AG10803 (cell line): ENCODE measurements at places on chromosomes 1 and 21.

- no peak for DNase-seq
Observed at GRCh38 chr1:212021563-212021962, 13.8 kb downstream of the INTS7 start.

- DNase-seq = peak; percentile 66
Observed at GRCh38 chr1:215056584-215056983, 26.0 kb upstream of the KCNK2 start.

DNA sequence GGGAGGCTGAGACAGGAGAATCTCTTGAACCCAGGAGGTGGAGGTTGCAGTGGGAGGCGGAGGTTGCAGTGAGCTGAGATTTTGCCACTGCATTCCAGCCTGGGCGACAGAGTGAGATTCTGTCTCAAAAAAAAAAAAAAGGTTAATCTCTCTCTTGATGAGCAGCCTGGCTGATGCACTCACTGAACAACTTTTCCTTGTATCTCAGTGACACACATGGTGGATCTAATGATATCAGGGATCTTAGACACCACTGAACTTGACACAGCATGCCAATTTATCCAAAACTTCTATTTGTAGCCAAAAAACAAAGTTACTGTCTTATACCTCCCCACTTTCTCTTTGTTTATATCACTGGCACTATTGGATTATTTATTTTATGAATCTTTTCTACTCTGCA, 16.2 kb downstream of the RHBDL2 start:
- DNase-seq = no peak

- DNase-seq = peak; percentile 28
Observed at GRCh38 chr1:20376880-20377494, 86.3 kb downstream of the VWA5B1 start.

- DNase-seq = peak; percentile 29
Observed at GRCh38 chr1:172339842-172340241, 80.6 kb upstream of the C1orf105 start.

DNA sequence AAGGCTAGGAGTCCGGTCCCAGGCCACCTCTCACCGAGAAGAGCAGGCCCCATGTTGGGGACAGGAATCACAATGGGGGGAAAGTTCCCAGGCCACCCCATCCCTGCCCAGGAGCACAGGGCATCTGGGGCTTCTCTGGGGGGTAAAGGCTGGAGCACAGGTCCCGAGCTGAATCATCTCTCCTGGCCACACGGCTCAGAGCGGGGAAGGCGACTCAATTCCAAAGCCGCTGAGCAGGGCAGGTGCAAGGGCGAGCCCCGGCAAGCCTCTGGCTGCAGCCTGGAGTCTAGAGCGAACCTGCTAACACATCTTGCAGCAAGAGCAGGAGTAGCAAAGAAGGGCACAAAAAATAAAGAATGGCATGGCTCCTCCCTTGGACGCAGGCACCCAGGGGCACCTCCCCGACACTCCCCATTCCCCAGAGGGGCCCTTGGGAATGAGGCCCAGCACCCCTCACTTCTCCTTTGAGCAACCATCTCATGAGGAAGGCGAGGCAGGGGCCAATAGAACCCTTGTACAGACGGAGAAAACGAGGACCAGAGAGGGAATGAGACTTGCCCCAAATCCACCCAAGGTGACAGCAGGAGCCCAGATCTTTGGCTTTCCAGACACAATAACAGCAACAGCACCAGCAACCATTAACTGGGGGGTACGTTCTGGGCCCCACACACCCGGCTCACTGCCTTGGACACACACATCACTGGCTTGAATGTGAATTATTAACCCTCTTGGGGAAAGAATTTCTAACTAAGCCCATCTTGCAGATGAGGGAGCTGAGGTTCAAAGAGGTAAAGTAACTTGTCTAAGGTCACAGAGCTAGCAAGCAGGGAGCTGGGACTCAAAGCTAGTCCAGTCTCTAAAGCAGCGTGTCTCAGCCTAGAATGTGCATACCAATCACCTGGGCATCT, 20.7 kb upstream of the ALDH4A1 start:
- DNase-seq = no peak

- DNase-seq = no peak
Observed at GRCh38 chr1:101317590-101317989, 80.8 kb downstream of the S1PR1 start.

GRCh38 chr1:39779821-39780220, 8.7 kb upstream of the OXCT2 start:
- DNase-seq = no peak

- DNase-seq = no peak
Observed at GRCh38 chr21:36695671-36696389, 3.1 kb upstream of the SIM2 start.

DNA sequence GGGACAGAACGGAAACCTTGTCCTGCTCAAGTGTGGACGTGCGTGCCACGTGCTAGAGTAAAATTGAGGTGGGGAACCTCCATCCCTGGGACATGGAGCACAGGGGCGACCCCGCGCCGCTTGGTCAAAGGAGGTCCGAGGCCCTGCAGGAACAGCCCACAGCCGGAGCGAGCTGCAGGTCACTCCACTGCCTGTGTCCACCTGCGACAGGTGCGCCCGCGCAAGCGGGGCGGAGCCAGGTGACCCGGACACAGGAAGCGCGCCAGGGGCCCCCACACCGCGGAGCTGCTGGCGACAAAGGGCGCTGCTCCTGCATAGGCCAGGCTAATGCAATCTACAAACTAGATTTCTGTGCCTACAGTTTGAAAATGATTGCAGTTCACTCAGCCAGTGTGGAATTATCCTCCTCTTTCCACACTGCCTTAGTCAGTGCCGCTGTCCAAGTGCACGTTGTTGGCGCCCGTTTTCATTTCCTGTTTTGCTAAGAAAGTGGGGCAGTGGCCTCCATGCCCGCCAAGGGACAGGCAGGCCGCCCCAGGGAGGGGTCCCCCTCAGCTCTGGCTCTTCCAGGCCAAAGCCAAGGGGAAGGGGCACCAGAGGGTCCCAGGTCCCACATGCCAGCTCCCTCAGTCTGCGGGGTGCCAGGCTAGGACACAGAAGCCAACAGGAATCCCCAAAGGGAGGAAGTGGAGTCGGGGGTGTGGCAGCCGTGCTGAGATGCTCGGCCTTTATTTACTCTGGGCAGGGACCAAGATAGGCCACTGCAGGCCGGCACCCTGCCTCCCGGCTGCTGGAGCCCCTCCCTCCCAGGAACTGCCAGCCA, 4.3 kb upstream of the NADK start:
- peak; percentile 67 for DNase-seq

DNA sequence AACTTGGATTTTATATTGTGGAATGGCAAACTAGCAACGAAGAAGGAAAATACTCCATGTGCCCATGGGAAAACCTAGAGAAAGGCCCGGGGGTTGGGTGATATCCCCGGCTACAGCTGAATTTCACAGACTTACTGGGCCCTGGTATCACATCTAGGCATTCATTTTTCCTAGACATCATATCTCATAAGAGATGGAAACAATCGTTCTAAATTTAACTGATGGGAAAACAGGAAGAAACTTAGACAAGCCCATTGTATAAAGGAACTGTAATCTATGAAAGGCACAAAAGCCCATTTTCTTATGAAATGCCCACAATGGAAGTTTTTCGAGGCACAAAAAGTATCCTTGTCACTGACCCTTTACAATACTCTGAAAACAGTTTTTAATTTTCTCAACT, 407.9 kb upstream of the LYPLAL1 start:
- no peak for DNase-seq

- no peak for DNase-seq
Observed at GRCh38 chr1:88984569-88984968, 7.9 kb downstream of the KYAT3 start.

DNA sequence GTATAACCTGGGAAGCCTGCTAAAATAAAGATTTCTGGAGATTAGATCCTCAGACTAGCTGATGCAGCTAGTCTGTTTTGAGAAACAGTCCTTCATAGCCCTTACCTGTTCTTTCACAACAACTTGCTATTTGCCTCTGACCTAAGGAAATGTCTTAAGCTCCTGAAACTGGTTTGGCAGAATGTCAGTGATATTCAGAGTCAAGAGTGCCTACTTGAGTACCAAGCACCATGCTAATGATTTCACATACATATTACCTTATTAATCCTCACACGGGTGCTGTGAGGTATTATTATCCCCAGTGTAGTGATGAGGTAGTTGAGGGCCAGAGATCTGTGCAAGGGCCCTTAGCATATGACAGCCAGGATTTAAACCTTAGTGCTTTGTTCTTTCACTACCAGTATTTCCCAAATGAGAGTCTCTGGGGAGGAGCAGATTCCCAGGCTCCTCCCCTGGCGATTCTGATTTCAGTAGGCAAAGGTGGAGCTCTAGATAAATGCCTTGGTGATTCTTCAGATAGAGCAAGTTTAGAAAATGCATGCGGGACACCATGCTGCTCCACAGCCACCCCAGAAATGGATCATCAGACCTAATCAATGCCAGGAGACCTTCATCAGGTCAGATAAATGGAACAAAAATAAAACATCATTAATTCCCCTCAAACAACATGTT, 47.4 kb upstream of the WNT2B start:
- no peak for DNase-seq

- DNase-seq = no peak
Observed at GRCh38 chr1:175889848-175890247, 146.5 kb upstream of the TNR start.

DNA sequence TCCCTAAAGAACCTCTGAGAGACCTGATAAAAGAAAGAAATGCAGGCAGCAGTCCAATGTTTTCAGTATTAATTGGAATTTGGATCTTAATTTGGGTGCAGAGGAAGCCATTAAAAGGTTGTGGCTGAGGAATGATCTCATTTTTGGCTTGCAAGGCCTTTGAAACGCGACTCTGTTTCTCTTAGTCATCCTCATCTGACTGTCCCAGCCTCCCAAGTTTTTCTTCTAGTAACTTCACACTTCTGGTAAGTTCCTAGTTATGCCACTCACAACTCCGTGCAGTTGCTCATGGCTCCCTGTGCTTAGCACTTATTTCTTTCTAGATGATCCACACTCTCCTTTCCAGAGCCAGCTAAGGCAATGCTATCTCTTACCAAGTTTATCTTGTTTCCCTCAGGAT, 147.4 kb upstream of the USP24 start:
- peak; percentile 77 for DNase-seq

GRCh38 chr21:41765420-41765821, 1.4 kb downstream of the RIPK4 start:
- no peak for DNase-seq

DNA sequence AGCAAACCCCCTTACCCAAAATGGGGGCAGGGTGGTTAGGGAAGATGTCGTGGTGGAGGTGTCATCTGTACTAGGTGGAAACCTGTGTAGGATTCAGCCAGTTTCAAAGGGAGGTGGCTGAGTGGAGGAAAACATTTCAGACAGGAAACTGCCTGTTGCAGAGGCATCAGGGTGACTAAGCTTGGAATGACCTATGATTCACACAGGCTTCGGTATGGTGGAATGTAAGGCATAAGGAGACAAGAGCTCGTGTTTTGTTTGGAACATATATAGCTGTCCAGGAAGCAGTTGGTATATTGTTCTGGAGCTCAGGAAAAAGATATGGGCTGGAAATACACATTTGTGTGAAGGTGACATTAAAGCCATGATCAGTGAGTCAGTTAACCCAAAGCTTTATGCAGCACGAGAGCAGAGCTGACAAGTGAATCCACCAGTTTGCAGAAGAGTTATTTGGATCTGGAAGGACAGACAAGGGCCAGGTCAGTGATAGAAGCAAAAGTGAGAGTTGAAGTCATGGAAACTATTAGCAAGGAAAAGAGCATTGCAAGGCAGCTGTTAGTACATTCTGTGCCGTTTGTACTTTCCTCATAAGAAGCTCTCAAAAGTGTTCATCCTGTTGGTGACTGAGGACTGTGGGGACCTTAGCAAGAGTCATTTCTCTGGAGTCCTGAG, 12.2 kb downstream of the UTP25 start:
- peak; percentile 92 for DNase-seq

DNA sequence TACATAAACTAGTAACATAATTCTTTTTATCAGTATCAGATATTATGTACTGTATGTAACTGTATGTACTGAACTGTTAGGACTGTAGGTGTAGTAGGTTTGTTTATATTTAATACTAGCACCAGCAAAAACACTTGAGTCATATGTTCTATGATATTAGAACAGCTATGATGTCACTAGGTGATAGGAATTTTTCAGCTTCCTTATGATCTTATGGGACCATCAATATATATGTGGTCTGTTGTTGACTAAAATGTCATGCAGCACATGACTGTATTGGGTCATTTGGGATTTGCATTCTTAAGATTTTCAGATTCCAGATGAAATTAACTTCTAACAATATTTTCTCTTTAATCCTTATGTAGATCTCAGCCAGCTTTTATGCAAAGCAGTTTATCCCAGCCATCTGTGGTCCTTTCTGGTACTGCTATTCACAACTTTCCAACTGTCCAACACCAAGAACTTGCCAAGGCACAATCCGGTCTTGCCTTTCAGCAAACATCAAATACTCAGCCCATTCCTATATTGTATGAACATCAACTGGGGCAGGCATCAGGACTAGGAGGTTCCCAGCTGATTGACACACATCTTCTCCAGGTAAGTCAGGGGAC, 38.3 kb upstream of the MYOCOS start:
- DNase-seq = no peak

DNA sequence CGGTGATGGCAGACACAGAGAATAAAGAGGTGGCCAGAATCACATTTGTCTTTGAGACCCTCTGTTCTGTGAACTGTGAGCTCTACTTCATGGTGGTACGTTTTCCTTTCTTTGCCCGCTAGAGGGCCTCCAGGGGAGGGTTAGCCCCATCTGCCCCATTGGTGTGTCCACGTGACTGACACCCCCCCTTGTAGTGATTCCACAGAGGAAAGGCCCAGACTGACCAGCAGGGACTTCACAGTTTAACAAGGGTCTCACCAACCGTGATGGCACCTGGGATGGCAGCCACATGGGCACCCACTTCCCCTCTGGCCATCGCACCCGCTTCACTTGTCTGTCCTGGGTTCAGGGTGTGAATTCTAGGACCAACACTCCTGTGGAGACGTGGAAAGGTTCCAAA, 22.3 kb upstream of the SARS1 start:
- no peak for DNase-seq

DNA sequence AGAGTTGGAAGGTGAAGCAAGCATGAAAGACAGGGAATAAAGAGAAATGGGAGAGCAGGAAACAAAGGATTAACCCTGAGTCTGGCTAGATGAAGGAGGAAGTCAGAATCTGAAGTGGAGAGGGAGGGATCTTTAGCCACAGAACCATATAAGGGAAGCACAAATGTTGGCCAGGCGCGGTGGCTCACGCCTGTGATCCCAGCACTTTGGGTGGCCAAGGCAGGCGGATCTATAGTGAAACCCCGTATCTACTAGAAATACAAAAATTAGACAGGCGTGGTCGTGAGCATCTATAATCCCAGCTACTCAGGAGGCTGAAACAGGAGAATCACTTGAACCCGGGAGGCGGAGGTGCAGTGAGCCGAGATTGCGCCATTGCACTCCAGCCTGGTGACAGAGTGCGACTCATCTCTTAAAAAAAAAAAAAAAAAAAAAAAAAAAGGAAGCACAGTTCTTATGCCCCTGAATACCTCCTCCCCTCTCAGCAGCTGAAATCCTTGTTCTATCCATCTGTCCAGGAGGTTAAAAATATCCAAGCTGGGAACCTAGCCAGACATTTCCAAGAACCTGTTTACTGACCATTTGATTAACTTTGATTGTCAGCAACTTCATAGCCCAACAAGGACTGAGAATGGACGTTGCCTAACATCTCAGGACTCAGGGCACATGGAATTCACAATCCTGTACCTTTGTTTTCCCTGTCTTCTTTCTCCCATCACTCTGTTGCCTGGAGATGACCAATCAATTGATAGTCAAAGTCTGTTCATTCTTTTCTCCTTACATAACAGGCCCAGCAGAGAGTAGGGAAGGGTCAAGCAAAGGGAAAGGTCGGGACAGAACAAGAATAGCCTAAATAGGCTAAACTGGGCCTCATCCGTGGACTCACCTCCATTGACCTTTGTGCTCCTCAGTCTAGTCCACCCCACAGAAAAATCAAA, 10.6 kb downstream of the TXNIP start:
- DNase-seq = peak; percentile 83

- no peak for DNase-seq
Observed at GRCh38 chr1:77360256-77360655, 78.4 kb downstream of the AK5 start.
